ENCODE measurements at places on chromosomes 13 and 19.

DNA sequence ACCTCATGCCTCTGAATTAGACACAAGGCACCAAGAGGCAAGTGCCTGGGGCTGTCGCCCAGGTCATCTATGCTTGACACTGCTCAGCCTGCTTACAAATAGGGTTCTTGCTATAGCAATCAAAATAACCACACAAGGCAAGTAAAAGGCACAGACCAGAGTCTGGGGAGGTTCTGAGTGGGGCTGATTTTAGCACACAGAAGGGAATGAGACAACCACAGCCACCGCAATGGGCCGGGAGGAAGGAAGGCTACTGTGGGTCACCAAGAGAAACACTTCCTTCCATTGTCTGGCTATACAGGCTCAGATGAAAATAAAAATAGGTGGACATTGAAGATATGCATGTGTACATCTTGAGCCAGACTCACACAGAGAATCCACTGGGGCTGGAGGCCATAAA lies 159.1 kb downstream of the DLEU7 start:
- peaks cover 8% of the 10 kb centered on the region for H3K27me3 ChIP-seq
- DNase-seq, result no peak
- no peak overlapping the region for H3K4me3 ChIP-seq
- H3K36me3 ChIP-seq, result no peaks in the 10 kb centered on the region
- H3K27ac ChIP-seq, result no peak overlapping the region

DNA sequence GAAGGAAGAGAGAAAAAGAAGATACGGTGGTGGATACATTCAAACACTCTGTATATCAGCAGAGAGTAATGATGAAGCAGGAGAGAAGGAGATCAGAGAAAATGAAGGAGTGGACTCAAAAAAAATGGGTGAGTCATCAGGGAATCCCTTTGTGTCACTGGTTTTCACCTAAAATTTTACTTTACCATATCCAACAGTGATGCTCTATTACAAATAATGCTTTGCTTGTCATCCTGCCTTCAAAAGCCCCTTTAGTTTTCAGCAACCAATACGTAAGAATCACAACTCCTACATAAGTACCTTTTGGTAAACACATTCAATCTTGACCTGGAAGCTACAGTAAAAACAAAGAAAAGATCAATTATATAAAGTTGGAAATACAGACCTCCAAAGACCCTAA lies 88.8 kb downstream of the ENOX1 start:
- H3K4me3 ChIP-seq, result no peak overlapping the region
- peak overlapping the region; percentile 39 for H3K27ac ChIP-seq
- H3K27me3 ChIP-seq, result peaks cover 35% of the 10 kb centered on the region
- DNase-seq, result no peak
- H3K4me1 ChIP-seq, result no peaks in the 10 kb centered on the region
- H3K36me3 ChIP-seq, result no peaks in the 10 kb centered on the region

- peaks cover 9% of the 10 kb centered on the region for H3K4me1 ChIP-seq
- H3K4me3 ChIP-seq, result no peak overlapping the region
- no peak for DNase-seq
- H3K27me3 ChIP-seq, result no peaks in the 10 kb centered on the region
- H3K36me3 ChIP-seq, result peaks cover 73% of the 10 kb centered on the region
- peak overlapping the region; percentile 44 for H3K27ac ChIP-seq
Measured at GRCh38 chr19:10690341-10690781, 10.9 kb upstream of the QTRT1 start.

DNA sequence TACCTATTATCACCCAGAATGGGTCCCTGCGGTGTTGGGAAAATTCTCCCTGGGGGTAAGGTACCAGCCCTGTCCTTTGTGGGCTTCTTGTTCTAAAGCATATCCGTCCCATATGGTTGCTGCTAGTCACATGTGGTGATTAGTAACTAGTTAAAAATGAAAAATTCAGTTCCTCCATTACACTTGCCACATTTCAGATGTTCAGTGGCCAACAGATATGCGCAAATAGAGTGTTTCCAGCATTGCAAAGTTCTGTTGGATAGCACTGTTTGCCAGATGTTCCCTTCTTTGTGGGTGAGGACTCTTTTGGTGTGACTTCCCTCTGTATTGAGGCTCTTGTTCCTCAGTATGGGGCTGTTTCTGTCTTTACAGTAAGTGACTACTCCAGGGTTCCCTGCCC lies 3.8 kb downstream of the CNOT3 start:
- no peaks in the 10 kb centered on the region for H3K27me3 ChIP-seq
- H3K36me3 ChIP-seq, result peaks cover 80% of the 10 kb centered on the region
- H3K27ac ChIP-seq, result peak overlapping the region; percentile 56
- H3K4me1 ChIP-seq, result peaks cover 37% of the 10 kb centered on the region
- no peak overlapping the region for H3K4me3 ChIP-seq

GRCh38 chr13:112574416-112574815 lies 13.5 kb downstream of the TUBGCP3 start:
- peaks cover 75% of the 10 kb centered on the region for H3K4me1 ChIP-seq
- peak overlapping the region; percentile 54 for H3K27ac ChIP-seq
- H3K4me3 ChIP-seq, result no peak overlapping the region
- H3K27me3 ChIP-seq, result no peaks in the 10 kb centered on the region
- no peak for DNase-seq

- peak; percentile 89 for DNase-seq
- peaks cover 41% of the 10 kb centered on the region for H3K36me3 ChIP-seq
- H3K4me1 ChIP-seq, result peaks cover 27% of the 10 kb centered on the region
- peak overlapping the region; percentile 80 for H3K4me3 ChIP-seq
Measured at GRCh38 chr19:54464044-54464629, 559 bp upstream of the LENG9 start.

- no peak overlapping the region for H3K4me3 ChIP-seq
- no peaks in the 10 kb centered on the region for H3K27me3 ChIP-seq
- H3K27ac ChIP-seq, result no peak overlapping the region
- DNase-seq, result no peak
Measured at GRCh38 chr13:71979616-71980015, 112.6 kb upstream of the DACH1 start.

- no peaks in the 10 kb centered on the region for H3K27me3 ChIP-seq
- peaks cover 4% of the 10 kb centered on the region for H3K36me3 ChIP-seq
- DNase-seq, result no peak
Measured at GRCh38 chr19:3469638-3470499, 10.5 kb downstream of the SMIM24 start.

DNA sequence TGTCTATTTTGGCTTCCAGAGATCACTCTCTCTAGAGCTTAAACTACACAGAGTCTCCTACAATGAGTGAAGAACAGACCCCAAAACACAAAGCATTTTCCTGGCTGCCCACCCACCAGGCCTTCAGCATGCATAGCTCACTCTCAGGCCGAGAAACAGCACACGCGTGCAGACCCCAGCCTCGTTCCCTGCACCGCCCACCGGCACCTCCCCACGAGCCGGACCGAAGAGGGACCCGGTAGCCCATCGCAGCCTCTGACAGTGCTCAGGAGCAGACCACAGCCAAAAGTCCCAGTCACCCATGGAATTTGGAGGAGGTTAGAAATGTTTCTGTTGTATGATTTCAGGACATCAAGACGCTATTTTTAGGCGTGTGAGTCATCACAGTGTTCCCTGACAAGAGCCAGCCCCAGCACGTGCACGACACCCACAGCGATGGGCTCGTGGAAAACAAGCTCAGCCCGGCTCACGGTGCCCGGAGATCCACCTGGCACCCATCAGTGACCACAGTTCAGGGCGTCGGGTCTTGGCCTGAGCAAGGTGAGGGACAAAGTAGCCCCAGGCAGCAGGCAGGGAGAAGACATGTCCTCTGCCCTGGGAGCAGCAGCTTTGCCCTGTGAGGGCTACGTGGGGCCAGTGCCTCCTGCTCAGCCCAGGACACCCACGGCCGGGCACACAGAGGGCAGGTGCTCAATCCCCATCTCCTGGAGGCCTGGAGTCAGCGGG lies 50.1 kb upstream of the SPACA7 start:
- DNase-seq, result no peak
- no peaks in the 10 kb centered on the region for H3K36me3 ChIP-seq
- H3K4me3 ChIP-seq, result no peak overlapping the region
- H3K4me1 ChIP-seq, result peaks cover 2% of the 10 kb centered on the region
- no peak overlapping the region for H3K27ac ChIP-seq

- H3K4me3 ChIP-seq, result no peak overlapping the region
- no peak overlapping the region for H3K27ac ChIP-seq
- H3K36me3 ChIP-seq, result no peaks in the 10 kb centered on the region
- DNase-seq, result no peak
- peaks cover 3% of the 10 kb centered on the region for H3K27me3 ChIP-seq
Measured at GRCh38 chr19:751501-752341, 809 bp downstream of the MISP start.

- no peaks in the 10 kb centered on the region for H3K36me3 ChIP-seq
- no peak overlapping the region for H3K27ac ChIP-seq
- DNase-seq, result no peak
- H3K27me3 ChIP-seq, result no peaks in the 10 kb centered on the region
- no peak overlapping the region for H3K4me3 ChIP-seq
Measured at GRCh38 chr13:35812736-35813135, 318.4 kb downstream of the DCLK1 start.

GRCh38 chr19:38834104-38834490 lies 2.5 kb upstream of the ECH1 start:
- peaks cover 45% of the 10 kb centered on the region for H3K4me1 ChIP-seq
- no peak overlapping the region for H3K4me3 ChIP-seq
- no peaks in the 10 kb centered on the region for H3K27me3 ChIP-seq
- DNase-seq, result no peak
- peak overlapping the region; percentile 61 for H3K27ac ChIP-seq

GRCh38 chr13:21060338-21061028 lies 903 bp downstream of the LATS2 start:
- no peaks in the 10 kb centered on the region for H3K36me3 ChIP-seq
- peak; percentile 44 for DNase-seq
- H3K27ac ChIP-seq, result no peak overlapping the region

DNA sequence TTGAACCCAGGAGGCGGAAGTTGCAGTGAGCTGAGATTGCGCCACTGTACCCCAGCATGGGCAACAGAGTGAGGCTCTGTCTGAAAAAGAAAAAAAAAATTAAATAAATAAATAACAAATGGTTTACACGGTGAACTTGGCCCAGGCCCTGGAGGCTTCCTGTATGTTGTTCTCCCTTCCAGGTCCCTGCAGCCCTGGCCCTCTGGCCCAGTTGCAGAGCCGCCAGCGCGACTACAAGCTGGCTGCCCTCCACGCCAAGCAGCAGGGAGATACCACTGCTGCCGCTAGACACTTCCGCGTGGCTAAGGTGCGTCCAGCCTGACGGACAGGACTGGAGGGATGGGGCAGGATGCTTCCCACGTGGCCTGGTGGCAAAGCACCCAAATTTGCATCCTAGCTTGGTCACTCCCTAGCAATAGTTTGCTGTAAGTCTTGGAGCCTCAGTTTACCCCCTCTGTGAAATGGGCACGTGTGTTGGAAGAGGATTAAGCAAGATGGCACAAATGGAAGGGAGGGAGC lies 11.9 kb downstream of the CC2D1A start:
- DNase-seq, result no peak
- no peak overlapping the region for H3K4me3 ChIP-seq
- H3K4me1 ChIP-seq, result peaks cover 4% of the 10 kb centered on the region
- H3K27ac ChIP-seq, result no peak overlapping the region
- peaks cover 91% of the 10 kb centered on the region for H3K36me3 ChIP-seq
- no peaks in the 10 kb centered on the region for H3K27me3 ChIP-seq

GRCh38 chr19:30682999-30683536 lies 310.9 kb downstream of the ZNF536 start:
- peaks cover 50% of the 10 kb centered on the region for H3K27me3 ChIP-seq
- H3K4me3 ChIP-seq, result no peak overlapping the region
- no peaks in the 10 kb centered on the region for H3K36me3 ChIP-seq
- H3K27ac ChIP-seq, result no peak overlapping the region

- H3K27ac ChIP-seq, result peak overlapping the region; percentile 88
- peaks cover 70% of the 10 kb centered on the region for H3K36me3 ChIP-seq
- DNase-seq, result no peak
- H3K4me3 ChIP-seq, result no peak overlapping the region
Measured at GRCh38 chr13:98482476-98483444, 94.1 kb downstream of the STK24 start.

DNA sequence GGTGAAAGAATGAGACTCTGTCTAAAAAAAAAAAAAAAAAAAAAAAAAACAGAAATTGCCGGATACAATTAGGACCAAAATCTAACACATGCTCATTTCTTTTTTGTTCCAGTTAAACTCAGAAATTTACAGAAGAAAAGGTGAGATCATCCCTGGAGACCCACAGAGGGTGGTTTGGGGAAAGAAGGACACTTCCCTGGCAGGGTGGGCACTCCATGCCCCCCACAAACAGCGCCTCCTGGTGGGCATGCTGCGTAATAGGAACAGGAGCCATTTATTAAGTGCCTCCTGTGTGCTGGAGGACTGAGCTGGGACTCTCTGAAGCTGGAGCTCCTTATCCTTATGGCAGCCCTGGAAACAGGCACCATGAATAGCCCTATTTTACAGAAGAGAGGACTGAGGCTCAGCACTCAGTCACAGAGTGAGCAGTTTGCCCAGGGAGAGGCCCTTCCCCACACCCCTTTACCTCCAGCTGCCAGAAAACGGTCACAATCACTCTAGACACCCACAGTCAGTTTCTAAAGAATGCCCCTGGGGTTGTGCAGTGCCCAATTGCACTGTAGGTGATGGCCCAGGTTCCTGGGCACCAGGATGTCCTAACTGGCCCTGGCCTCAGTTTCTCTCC lies 10.1 kb downstream of the C19orf38 start:
- H3K27me3 ChIP-seq, result no peaks in the 10 kb centered on the region
- H3K27ac ChIP-seq, result no peak overlapping the region
- peaks cover 1% of the 10 kb centered on the region for H3K4me1 ChIP-seq
- H3K36me3 ChIP-seq, result no peaks in the 10 kb centered on the region
- H3K4me3 ChIP-seq, result no peak overlapping the region

- DNase-seq, result no peak
- no peak overlapping the region for H3K27ac ChIP-seq
- no peaks in the 10 kb centered on the region for H3K4me1 ChIP-seq
Measured at GRCh38 chr13:46267166-46267565, 55.4 kb downstream of the LRRC63 start.

GRCh38 chr19:13212759-13213330 lies 62.6 kb downstream of the IER2 start:
- no peaks in the 10 kb centered on the region for H3K27me3 ChIP-seq
- DNase-seq, result peak; percentile 81
- no peak overlapping the region for H3K4me3 ChIP-seq
- no peaks in the 10 kb centered on the region for H3K36me3 ChIP-seq
- peaks cover 31% of the 10 kb centered on the region for H3K4me1 ChIP-seq

- no peak for DNase-seq
- no peaks in the 10 kb centered on the region for H3K27me3 ChIP-seq
- H3K36me3 ChIP-seq, result peaks cover 6% of the 10 kb centered on the region
Measured at GRCh38 chr19:33404506-33405253, 31.2 kb downstream of the CEBPG start.

DNA sequence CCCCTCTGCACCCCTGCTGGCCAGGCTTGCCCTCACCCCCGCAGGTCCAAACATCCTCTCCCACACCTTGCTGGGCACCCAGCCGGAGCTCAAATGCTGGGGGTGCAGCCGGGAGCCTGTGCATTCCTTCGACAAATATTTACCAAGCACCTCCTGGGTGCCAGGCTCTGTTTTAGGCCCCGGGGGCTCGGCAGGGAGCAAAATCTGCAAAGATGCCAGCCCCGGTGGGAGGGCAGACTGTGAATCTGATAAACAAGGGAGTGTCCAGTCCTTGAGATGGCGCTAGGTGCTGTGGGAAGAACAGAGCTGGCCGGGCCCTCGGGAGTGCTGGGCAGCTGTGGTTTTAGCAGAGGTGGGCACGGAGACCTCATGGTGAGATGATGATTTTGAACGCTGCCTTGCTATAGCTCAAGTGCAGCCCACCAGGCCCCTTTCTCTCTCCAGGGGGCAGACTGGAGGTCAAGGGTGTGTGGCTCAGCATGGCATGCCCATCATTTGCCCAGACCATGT lies 10.6 kb downstream of the NFIX start:
- DNase-seq, result no peak
- H3K4me1 ChIP-seq, result peaks cover 4% of the 10 kb centered on the region
- H3K27ac ChIP-seq, result no peak overlapping the region
- no peak overlapping the region for H3K4me3 ChIP-seq
